ENCODE measurements at places on chromosomes 11 and 22.

DNA sequence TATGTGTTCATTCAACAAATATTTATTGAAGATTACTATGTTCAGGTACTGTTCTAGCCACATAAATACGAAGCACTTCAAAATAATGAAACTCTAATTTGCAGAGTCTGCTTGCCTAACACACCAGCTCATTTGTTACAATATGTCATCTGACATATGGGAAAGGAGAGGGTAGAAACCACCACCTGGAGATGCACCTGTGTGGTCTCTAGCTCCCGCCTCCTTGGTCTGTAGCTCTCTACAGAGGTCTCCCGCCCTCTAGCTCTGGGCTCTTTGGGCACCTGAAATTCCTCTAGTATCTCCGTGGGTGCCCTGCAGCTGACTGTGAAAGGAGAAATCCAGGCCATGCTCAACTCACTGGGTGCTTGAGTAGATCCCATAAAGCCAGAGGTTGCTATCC, 51.4 kb upstream of the DBX1 start:
- DNase-seq: peak; percentile 9

DNA sequence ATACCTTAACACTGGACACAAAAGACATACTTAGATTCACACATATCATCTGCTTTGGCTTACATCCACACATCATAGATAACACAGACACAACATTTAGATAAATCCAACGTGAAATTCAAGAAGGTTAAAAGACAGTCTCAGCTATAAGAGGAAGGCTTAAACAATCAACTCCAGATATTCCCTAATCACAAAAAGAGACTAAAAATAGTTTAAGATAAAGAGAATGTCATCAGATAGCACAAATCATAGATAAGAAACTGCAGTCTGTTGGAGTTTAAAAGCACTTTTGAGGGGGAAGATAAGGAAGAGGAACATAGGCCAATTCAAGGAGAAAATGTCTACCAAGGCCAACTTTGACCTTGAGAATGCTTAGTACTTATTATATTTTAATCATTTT, 504.8 kb downstream of the JRKL start:
- DNase-seq: no peak

DNA sequence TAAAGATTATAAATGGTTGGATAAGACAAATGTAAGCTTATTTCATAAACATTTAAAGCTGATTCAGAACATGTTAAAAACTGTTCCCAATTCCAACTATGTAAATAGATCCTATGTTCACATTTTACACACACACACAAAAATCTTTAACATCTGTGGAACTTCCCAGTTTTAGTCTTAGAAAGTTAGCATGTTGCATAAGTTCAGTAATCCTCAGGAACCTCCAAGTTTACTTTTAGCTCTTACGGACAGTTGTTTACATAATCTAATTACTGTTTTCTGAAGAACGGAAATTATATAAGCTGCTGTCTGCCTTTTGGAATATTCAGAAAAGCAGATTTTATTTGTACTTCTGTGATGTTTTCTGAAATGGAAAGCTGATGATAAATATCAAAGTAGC, 53.3 kb downstream of the PANX1 start:
- no peak for DNase-seq

- DNase-seq: no peak
These were observed 63.9 kb downstream of the JAM3 start for GRCh38 chr11:134132808-134133207.

GRCh38 chr11:26287067-26287518, 44.8 kb upstream of the ANO3 start:
- no peak for DNase-seq

- no peak for DNase-seq
These were observed 4.0 kb downstream of the PRR33 start for GRCh38 chr11:1887451-1888346.

DNA sequence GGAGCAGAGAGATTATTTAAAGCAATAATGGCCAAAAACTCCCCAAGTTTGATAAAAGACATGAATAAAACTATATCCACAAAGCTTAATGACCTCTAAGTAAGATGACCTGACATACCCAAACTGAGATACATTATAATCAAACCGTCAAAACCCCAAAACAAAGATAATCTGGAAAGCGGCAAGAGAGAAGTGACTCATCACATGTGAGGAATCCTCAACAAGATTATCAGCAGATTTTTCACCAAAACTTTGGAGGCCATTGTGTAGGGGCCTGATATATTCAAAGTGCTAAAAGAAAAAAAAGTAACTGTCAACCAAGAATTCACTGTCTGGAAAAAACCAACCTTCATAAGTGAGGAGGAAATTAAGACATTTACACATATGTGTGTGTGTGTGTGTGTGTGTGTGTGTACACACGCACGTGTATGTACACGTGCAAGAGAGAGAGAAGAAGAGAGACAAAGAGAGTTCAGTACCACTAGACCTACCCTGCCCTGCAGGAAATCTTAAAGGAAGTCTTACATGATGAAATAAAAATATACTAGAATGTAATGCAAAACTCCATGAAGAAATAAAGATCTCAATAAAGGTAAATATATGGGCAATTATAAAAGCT, 752.4 kb downstream of the NELL1 start:
- DNase-seq: no peak

DNA sequence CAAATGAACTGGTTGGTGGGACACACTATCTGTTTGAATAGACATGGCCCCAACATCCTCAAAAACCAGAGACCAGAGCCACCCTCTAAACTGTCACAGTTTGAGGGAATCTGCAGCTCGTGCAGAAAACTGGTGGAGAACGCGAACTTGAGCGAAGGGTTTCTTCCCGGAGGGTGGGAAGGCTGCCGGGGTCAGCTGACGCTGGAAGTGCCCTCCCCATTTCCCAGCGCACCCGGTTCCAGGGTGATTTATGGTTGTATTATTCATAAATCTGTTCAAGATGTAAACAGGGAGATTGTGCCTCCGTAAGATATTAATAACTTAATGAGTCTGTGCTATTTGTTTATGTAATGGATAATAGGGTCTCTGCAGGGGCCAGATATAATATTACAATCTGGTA, 1396.7 kb downstream of the BRD1 start:
- peak; percentile 39 for DNase-seq

DNA sequence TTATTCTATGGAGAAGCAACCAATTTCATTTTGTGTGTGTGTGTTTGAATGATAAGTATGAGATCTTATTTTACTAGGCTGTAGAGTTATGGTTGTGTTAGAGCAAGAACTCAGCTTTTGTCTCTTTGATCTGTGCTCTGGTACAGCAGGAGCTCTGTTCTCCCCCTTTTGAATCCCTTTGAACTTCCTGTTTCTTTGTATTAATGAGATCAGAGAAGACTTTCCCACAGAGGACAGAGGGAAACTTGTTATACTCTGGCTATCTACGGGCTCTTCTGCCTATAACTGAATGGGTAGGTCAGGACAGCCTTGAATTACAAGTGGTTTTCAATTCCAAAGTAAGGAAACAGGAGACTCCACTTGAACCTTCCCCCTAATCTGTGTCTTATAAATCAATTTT, 1015.0 kb upstream of the RAG2 start:
- no peak for DNase-seq

DNA sequence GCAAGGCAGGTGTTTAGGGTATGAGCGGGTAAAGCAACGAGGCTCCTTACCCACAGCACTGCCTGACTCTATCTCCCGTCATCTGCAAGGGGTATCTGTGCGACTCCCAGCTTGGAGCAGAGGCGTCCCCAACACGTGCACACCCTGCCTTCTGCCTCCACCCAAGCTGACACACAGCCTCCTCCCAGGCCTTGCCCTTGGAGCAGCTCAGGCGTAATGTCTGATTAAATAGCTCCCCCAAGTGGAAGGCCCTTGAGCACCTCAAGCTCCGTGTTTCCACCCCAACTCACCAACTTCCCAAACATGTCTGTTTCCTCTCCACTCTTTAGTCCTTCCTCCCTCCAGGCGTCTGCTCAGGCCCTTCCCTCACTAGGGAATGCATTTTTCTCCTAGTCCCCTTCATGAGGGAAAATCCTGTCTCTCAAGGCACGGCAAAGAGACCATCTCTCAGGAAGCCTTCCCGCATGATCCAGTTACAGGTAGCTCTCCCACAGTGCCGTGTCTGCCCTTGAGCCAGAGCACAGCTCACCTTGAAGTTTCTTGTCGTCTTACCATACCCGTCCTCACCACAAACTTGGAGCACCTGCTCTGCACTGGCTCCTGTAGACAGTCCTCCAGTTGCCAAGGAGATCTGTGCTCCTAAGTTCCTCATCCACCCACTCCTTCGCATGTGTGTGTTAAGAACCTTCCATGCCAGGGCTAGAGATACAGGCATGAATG, 15.8 kb downstream of the CYB5R2 start:
- DNase-seq: peak; percentile 84

DNA sequence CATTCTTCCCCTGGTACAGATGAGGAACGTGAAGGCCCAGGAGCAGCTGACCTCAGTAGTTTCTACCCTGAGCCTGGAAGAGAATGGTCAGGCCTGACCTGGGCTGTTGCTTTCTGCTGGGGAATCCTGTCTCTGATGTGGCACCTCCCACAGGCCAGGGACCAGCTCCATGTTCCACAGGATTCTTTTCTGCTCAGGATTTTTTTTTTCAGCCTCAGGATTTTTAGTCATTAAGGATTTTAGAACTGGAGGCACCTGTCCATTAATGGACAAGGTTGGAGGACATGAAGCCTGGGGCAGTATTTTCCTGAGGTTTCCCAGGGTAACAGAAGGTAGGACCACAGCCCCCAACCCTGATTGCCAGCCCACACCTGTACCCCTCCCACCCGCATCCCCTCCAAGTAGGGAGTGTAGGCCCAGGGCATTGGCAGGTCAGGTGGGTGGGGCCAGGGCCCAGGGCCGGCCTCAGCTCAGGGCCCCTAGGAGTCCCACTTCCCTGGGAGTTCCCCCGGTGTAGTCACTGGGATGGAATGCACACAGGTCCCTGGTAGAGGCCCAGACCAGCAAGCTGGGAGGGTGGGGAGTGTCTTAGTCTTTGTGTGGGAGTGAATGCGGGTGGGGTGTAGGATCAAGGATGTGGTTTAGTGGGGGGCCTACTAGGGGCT, 16.1 kb downstream of the BIK start:
- DNase-seq: peak; percentile 79
